Right ventricle myocardium inferior (tissue), 1 donor: ENCODE measurements at places on chromosomes 1 and 21. TPM values are rescaled to one million over a fixed set of nuclear protein-coding genes. Genes with fewer than 3 reads are reported as not detected.

- DNase-seq: no peak
Measured at GRCh38 chr1:59384443-59384842, 87.5 kb downstream of the FGGY start.

GRCh38 chr1:239765163-239765562 lies 326.5 kb upstream of the FMN2 start:
- no peak for DNase-seq

DNA sequence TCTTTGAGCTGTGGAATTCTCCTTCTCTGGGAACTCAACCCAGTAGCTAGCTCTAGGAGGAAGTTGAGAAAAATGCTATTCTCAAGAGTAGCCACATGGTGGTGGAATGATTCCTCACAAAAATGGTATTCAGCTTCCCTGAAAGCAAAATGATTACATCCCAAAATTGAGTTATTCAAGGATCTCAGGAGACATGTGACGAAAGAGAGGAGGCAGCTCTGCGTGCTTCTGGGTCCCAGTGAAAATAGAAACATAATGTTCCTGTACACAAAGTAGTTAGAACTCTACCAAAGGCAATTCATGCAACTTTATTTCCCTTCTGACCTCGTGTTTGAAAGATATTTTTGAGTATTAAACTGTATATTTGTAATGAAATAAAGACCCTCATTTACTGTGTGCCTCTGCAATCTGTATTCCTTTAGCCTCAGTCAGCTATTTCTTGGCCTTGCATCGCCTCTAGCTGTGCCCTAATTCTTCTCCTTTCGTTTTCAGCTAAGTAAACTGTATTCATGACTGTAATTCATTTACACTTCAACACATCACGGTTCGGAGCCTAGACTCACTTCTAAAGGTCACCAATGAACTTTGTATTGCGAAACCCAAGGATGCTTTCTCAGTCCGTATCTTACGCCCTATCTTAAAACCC lies 167.3 kb downstream of the FASLG start:
- no peak for DNase-seq

DNA sequence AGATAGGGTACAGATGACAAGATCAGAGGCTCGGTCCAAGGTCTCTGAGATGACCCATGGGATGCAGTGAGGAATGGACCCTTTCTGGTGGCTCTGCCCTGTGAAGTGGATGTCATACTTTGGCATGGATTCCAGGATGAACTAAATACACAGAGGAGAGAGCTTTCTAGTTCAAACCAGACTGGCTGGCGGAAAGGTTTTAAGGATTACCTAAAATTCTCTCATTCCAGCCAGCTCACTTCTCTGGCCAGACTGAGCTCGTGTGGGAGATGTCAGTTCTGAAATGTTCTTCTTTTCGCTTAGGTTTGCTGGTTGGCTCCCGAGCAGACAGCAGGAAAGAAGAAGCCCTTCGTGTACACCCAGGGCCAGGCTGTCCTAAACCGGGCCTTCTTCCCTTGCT lies 6.2 kb downstream of the RNPEP start:
- no peak for DNase-seq

DNA sequence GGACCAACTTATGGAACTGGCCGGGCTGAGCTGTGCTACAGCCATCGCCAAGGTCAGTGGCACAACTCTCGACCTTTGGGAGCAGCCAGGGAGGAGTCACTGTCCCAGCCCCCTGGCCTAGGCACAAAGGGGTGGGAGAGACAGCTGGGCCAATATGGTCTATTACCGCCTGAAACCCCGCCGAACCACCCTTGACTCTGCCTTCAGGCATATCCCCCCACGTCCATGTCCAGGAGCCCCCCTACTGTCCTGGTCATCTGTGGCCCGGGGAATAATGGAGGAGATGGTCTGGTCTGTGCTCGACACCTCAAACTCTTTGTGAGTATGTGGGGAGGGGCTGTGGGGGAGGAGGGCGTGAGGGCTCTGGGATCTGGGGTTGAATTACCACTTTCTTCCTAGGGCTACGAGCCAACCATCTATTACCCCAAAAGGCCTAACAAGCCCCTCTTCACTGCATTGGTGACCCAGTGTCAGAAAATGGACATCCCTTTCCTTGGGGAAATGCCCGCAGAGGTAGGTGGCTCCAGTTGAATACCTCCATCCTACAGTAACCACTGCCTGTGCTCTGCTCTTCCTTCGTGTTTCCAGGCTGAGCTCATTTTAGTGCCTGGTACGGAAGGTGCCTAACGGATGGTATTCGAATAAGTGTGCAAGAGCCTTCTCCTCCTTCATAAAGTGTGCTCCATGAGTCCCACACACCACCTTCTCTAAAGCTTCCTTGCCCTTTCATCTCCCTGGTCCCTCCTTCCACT lies 758 bp downstream of the NAXE start:
- DNase-seq: no peak

Gene GIPC2
- total RNA-seq: 2.5 TPM

GRCh38 chr1:219697682-219698081 lies 84.8 kb upstream of the ZC3H11B start:
- no peak for DNase-seq

DNA sequence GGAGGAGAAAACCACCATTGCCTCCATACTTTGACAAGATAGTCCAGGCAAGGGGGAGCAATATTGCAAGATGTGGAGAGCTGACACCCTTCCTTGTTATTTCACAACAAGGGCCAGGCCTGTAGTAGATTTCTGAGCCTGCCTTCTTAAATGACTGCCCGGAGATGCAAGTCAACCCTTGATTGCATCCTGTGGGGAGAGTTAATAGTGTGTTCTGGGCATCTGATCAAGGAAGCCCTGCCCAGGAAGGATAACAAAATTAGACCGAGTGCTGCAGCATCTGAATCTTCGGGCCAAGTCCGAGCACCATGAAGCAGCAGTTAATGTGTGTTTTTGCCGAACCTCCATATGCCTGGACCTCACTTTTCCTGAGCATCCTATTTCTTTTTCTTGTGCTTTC lies 382.3 kb downstream of the PRDM2 start:
- DNase-seq: no peak

DNA sequence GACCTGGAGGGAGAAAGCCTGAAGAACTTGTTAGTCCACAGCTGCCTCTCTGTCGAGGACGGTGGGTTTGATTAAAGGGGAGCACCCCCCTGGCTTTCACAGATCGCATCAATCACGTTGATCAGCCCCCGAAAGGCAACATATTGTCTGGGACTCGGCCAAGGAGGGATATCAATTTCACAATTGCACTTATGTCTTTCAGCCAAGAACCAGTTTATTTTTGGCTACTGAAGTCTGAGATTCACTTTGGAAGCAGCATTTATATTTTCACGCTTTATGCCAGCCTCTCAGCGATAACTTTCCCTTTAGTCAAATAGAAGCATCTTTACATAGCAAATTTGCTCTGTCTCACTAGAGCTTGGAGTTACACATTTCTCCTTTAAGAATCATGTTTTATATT lies 253.2 kb upstream of the RRP15 start:
- no peak for DNase-seq
